NCI-H226 (cell line): ENCODE measurements at places on chromosomes 5 and 9.

DNA sequence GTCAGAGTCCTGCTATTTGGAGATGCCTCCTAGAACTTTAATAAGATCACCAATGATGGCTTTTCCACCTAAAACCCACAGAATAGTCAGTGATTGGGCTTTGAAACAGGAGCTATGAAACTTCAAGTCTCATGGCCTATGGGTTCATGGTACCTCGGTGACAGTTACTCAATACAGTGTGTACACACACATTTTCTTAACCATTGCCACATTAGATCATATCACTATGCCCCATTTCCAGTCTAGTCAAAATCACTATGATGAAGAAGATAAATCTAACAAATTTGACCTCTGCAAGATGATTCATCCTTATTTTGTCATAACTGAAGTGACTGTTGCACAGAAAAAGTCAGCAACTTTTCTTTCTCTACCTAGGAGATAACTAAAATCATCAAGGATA is 86.8 kb upstream of the OR13F1 start:
- DNase-seq, result no peak

DNA sequence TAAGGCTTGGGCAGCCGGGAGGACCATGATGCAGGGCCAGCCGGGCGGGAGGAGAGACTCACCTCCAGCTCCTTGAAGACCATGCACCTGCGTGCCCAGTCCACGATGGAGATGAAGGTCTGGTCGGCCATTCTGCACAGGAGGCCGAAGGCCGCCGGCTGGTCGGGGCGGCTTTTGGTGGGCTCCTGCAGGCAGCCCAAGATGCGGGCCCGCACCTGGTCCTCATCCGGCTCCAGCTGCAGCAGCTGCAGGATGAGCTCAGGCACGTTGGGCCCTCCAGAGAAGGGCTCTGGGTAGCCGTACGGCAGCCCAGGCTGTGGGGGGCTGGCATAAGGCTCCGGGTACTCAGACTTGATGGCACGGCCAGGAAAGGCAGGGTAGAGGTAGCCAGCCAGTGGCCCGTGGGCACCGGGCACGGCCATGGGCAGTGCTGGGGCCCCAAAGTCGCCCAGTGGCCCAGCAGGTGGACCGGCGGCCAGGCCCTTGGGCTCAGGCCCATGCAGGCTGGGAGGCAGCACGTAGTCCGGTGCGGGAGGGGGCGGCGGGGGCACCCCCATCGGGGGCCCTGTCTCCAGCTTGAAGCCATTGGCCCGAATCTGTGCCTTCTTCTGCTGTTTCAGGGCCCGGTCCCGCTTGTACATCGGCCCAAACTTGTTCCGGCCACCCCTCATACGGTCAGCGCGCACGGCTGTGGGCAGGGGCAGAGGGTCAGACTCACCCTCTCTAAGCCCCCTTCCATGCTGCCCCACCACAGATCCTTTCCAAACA is 7.0 kb downstream of the NR5A1 start:
- no peak for DNase-seq

DNA sequence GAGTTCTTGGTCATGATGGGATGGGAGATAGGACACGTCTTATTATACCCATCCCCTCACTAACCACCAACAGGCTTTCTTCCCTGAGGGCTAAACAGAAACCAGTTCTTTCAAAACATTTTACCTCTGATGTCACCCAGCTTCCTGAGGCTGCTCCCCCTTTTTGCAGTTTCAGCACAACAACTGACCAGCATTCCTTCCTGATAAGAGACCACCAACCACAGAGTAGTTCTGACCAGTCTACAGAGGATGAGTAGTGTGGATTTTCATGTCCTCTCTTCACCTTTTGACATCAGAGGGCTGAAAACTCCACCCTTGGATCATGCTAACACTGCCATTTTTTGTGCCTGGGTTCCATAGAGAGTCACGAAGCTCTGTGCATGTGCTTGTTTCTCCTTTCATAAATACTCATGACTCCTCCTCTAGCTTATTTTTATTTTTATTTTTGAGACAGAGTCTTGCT is 82.6 kb downstream of the OSTF1 start:
- DNase-seq, result peak; percentile 96

DNA sequence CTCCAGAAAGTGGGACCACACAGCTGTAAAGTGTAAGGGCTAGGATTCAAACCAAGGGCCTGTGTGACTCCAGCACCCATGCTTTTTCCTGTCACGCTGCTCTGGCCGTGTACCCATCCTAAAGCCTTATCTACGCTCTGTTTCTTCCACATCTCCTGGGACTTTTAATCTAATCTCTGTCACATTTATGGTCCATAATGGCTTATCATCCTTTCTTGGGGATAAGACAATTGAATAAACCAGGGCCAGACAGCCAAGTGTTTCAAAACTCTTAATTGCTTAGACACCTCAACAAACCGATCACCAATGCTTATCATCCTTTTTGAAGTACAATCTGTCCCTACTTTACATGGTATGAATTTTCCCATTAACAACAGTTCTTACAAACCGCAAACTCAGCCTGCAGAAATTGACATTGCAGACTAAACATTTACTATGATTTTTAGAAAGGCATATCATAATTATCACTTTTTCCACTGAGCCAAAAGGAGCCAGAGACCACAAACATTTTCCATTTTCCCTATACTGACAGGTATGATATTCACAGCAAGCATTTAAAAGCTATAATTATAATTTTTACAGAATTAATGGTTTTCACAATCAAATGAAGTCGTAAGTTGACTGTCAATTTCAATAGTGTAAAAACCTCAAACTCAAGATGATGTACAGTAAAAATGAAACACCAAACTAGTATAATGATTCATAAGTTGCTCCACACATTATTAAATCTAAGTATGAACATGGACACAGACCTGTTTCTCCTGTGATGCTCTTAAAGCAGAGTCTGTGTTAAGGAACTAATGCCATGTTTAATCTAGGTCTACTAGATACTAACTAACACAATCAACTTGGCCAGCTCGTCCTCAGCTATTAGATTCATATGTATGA is 99.5 kb downstream of the FBXW11 start:
- no peak for DNase-seq

GRCh38 chr5:174744896-174745295 is 20.5 kb downstream of the MSX2 start:
- DNase-seq, result no peak

DNA sequence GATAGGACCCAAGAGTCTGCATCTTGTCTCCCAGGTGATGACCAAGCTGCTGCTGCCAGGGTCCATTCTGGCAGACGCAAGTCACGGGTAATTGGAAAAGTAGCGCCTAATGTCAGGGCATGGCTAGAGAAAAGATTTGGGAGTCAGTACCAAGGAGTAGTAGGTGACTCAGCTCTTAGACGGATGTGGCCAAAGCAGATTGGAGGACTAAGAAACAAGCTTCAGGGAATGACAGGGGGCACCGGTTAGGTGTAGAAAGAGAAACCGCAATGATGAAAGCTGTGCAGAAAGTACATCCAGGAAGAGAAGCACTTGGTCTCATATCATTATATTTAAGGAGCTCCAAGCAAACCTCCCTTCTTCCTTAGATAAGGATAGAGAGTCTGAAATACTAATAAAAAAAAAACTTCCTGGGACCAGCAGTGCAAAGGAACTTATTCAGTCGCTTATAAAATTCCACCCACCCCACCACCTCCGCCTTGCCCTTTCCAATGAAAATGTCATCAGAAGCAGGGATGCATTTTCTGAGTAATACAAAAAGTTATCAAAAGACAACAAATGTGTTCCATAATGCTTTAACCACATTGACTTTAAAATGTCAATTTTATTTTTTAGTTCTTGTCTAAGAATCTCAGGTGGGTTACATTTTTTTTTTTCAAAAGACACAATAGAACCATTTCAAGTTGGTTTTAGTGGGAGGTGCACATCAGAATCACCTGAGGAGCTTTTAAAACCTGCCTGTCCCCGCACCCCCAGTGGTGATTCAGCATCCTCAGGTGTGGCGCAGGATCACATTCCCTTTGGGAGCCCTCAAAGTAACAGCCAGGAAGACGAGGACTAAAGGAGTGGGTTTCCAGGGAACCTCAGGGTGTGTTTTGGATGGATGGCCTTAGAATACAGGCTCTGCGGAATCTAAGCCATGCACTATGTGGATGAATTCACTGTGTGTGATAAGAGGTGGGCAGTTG is 31.2 kb downstream of the PTPN3 start:
- DNase-seq, result peak; percentile 96
